Activated T-helper 1 cell treated with anti-CD3 and anti-CD28 coated beads, Interleukin-2, amount 50 U/mL, for 16 hours (primary cell): ENCODE measurements at places on chromosomes 13 and 19.

GRCh38 chr19:10817291-10818038 lies 18.5 kb downstream of the TMED1 start:
- DNase-seq = no peak

DNA sequence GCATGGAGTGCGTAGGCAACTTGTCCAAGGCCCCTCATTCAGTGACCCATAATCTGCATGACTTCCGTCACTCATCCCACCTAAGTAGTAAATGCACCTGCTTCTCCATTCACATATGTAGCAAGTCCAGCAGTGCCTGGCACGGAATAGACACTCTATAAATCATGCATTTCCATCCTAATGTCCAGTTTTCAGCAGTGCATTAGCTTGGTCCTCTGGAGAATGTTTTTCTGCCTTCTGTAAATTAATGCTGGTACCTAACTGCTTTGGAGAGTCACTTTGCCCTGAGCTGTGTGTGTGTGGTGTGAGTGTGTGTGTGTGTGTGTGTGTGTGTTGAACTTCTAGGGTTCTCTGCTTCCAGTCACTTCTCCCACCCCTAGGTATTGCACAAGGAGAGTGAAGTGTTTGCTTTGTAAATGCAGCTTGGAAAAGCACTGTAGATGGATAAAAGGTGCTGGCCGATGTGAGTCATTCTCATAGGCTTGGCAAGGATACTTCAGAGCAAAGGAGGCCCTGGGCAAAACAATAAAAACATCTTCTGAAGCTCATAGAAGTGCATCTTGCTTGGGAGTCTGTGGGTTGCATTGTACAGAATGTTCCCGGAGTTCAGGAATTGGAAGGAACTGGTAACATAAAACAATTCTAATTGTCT lies 181.8 kb downstream of the KATNAL1 start:
- DNase-seq = no peak

DNA sequence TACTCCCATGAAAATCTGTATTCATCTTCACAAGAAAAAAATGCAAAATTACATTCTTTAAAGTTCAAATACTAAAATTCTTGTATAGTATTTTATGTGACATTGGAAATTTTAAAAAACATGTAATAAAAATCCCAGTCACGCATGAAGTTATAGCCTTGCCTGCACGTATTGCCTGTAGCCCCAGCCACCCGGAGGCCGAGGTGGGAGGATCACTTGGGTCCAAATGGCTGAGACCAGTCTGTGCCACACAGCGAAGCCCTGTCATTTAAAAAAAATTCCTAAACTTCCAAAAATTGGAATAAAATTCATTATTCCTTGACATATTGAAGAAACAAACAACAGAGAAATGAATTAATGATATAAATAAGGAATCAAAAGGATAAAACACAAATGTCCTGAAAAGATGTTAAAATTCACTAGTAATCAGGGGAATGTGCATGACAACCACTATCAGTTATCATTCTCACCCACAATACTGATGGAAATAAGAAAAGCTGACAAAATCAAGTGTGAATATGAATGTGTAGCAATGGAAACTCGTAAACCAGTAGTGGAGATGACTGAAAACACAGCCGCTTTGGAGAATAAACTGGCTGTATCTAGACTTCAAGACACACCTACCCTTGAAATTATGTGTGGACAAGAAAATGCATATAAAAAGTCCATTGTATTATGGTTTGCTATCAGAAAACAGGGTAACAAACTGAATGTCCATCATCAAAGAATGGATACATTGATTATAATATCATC lies 7.5 kb downstream of the CARD8 start:
- no peak for DNase-seq

- no peak for DNase-seq
These were observed 117.4 kb downstream of the TNFRSF19 start for GRCh38 chr13:23687614-23688013.

DNA sequence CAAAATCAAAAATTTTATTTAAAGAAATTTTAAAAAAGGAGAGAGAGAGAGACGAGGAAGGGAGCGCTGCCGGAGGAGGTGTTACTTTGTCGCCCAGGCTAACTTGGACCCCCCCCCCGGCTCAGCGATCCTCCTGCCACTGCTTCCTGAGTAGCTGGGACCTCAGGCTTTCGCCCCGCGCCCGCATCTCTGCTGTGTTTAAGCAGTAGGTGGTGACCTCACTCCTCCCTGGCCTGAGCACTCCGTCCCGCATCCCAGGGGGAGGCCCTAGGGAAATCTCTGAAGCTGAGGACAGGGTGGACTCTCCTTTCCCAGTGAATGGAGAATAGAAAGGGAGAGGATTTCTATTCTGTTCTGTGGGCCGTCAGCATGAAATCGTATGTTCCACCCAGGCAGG lies 485 bp upstream of the ZNF845 start:
- DNase-seq = no peak

GRCh38 chr19:38915329-38916321 lies 3.6 kb upstream of the CCER2 start:
- DNase-seq = no peak
